CD4-positive, alpha-beta T cell treated with Interleukin-15 for 4 hours (primary cell): ENCODE measurements at places on chromosomes 1 and 21.

DNA sequence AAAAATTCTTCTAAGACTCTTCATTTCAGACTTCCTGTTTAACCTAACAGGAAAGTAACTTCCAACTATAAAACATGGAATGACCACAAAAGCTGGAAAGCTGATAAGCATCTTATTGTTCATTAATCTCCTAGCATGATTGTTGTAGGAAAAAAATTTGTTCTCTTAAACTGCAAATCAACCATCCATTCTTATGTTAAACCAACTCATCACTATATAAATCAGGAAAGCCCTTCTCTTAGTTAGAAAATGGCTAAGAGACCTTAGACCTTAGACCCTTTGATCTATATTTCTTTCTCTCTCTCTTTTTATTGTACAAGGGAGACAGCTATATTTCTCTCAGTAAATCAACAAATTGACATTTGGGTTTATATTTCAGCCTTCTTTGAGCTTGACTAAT, 101.4 kb downstream of the UBE2U start:
- DNase-seq = no peak

DNA sequence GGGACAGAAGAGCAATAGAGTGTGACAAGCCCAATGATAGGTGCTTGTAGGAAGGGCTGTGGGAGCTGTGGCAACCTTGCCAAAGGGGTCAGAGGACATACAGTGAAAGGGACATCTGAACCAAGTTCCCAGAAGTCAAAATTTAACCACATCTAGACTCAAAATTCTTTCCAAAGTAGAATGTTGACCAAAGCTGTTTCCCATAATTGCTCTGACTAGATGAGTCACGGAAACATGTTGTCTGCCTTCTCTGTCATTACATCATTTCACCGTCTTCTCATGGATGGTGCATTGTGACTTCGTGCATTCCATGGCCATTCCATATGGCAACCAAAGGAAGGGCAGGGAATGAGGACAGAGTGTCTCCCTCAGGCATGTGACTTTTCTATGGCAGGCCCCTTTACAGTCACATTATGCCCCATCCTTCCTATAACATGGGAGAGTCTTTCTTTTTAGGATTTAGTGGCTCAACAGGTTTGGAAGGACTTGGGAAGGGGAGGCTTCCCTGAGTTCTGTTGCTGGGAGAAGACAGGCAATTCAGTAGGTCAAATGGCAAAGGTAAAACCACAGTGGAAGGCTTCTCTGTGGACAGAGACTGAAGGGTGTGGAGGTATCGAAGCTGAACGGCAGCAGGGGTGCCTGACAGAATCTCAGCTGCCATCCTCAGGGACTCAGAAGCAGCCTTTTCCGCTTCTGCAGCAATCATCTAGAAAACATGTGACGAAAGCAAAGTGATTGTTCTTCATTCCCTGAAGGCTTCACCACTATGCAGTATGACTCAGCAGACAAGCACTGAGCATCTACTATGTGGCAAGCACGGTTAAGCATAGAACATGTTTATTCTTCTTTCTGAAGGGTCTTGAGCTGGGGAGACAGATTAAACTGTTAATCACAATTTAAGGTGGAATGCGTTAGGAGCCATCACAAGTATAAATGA, 24.7 kb downstream of the NPHS2 start:
- DNase-seq = no peak

DNA sequence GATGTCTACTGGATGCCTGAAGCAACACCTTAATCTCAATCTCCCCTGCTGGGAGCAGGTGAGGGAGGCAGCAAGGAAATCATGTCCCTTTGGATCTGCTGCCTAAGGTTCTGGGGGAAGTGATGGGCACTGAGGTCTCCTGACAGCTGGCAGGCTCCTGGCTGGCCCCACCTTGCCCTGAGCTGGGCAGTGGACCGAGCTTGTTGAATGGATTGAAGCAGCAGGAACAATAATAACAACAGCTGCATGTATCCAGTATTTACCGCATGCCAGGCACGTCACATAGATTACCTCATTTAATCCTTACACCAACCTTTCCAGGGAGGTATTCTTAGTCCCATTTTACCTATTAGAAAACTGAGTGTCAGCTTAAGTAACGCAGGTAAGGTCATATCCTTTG, 133.9 kb downstream of the PLXNA2 start:
- no peak for DNase-seq

DNA sequence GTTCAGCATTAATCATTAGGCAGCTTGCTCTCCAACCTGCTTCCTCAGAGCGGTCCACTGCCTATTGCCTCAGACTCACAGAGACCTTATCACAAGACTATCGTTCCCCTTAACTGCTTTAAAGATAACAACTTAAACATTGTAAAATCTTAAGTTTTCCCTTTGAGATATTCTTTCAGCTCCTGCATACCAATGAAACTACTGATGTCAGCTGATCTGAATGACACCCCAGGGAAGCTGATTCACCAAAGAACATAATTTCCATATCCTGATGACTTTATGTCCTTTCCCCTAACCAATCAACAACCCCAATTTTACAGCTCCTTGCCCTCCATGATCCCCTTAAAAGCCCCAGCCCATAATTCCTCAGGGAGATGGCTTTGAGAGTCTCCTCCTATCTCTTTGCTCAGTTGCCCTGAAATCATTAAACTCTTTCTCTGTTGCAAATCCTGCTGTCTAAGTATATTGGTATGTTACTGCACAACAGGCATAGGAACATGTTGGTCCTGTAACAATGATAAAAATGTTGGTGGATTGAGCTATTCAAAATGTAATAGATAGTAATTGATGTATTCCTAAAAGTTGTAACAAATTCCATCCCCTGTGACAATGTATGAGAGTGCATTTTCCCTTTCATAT, 621.4 kb upstream of the RGS18 start:
- no peak for DNase-seq

DNA sequence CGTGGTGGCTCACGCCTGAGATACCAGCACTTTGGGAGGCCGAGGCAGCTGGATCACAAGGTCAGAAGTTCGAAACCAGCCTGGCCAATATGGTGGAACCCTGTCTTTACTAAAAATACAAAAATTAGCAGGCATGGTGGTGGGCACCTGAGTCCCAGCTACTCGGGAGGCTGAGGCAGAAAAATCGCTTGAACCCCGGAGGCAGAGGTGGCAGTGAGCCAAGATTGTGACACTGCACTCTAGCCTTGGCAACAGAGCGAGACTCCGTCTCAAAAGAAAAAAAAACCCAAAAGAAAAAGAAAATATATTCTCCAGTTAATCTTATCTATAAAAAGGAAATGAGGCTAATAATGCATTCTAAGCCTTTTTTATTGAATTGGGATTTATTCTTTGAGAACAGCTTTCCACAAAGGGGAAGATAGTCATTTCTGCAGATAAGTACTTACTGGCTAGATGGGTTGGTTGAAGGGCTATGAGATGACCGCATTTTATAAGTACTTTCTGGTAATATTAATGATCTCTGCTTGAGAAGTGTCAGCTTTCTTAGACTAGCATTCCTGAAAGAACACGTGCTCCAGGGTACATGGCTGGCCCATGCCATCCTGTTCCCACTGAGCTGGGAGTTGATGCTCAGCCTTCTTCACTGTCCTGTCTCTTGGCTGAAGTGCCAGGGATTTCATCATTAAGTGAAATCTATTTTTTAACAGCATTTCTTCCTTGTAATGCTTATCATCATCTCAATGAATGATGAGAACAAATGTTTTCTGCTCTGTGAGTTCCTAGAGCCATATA, 57.9 kb downstream of the SASS6 start:
- DNase-seq = no peak

GRCh38 chr1:15965228-15965767, 10.6 kb downstream of the ZBTB17 start:
- DNase-seq = peak; percentile 36

DNA sequence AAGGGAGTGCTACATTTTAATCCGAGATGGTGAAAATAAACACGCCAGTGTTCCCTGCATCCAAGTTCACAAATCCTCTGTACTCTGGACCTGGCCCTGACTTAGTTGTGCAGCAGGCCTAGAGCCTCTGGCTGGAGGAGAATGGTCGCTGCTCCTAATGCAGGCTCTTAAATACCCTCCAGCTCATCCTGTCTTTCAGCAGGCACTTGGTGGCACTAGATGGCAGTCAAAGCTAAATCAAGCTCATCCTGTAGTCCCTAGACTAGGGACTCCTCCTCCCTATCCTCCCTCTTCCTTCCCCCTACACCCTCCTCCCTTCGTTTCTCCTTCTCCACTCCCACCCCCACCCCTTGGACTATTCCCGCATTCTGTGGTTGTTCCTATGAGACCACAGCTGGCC, 41.6 kb upstream of the MTR start:
- no peak for DNase-seq

GRCh38 chr1:50328552-50328951, 94.7 kb downstream of the DMRTA2 start:
- DNase-seq = no peak

- DNase-seq = no peak
Observed at GRCh38 chr1:234781241-234782065, 171.5 kb upstream of the IRF2BP2 start.

GRCh38 chr1:75074831-75075395, 59.3 kb upstream of the LHX8 start:
- DNase-seq = no peak

GRCh38 chr1:108657356-108658080, 3.4 kb downstream of the HENMT1 start:
- no peak for DNase-seq

DNA sequence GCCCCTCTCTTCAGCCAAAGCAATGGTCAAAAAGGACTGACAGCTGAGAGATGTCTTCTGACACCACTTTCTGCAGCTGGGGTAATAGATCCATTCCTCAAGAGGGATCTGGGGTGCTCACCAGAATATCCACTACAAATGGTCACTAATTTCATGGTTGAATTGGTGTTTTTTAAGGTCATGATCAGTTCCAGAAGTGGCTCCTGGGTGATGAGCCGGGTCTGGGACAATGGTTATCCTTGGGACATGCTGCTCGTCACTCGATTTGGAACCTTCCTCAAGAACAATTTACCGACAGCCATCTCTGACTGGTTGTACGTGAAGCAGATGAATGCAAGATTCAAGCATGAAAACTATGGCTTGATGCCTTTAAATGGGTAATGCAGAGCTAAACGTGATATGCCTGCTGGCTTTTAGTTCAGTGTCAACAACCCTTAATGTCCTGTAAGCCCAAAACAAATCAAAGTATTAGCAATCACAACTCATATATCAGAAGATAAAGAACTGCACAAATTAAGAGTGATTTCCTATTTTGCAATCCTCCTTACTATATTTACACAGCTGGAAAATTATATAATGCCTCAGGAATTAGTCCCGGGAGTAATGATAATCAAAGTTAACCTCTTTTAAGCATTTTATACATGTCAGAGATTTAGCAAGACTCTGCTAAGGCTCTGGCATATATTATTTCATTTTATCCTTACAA, 20.1 kb downstream of the FMO3 start:
- DNase-seq = no peak

DNA sequence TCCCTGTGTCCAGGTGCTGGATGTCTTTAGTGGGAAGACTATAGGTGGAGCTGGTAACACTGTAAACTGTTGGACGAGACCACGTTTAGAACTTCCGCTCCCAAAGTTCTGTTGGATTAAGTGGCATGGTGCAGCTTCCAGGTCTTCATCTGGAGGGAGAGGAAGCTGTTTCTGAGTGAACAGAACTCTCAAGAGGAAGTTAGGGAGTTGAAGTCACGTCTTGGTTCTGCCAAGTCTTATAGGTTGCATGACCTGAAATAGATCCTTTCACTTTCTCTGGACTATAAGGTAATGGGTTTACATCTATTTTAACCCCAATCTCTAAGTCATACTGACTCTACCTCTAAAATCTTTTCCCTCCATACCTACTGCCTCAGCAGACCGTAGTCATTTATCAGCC, 97.4 kb upstream of the TNR start:
- DNase-seq = no peak

DNA sequence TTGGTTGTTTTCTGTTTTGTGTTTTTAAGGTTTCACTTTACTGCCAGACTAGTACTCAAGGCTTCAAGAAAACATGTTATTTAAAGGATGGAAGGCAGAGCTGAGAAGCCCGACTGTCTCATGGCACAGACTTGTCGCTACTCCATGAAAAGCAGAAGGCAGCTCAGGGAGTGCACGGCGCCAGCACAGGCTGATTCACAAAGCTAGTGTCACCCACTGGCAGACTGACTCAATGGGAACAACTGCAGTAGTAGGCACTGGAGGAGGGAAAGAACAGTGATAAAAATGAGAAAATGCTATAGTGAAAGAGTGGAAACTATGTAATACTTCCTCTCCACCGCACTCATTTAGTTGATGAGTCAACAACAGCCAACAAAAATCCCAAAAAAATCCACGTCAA, 14.7 kb downstream of the HSF2BP start:
- DNase-seq = no peak

GRCh38 chr1:205192287-205192686, 19.2 kb downstream of the DSTYK start:
- no peak for DNase-seq

GRCh38 chr1:244801246-244801645, 34.2 kb upstream of the COX20 start:
- DNase-seq = peak; percentile 65

DNA sequence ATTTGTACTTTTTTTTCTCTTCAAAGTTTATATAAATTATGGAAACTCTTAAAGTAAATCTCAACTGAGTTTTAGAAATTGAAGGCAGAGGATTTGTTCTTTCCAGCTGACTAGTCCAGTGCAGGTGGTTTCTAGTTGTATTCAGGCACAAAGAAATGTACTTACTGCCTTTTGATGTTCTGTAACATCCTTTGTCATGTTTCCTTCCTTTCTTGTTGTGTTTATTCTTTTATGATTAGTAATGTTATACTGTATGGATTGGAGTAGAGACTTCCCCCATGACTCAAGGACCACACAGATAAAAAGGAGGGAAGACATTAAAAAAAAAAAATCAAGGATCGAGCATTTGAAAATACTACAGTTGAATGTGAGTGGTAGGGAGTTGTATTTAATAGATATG, 8.0 kb downstream of the HIPK1 start:
- no peak for DNase-seq

DNA sequence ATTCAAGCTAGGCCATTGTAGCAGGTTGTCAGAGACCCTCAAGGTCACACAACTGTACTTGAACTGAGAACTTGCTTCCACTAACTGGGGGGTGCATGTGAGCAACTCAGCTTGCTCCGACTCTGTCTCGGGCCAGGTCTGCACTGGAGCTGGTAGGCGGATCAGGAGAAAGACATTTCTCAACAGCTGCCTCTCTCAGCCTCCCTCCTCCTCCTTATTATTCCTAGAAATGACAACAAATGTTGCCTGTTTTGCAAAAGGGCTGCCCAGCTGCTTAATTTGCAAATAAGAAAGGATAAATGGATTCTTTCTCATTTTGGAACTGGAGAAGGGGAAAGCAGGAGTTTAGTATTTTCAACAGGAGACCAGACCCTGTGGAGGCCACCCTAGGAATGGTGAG, 140.5 kb downstream of the RHOU start:
- DNase-seq = no peak

- DNase-seq = no peak
Observed at GRCh38 chr1:236762410-236762809, 32.7 kb upstream of the MTR start.

- DNase-seq = no peak
Observed at GRCh38 chr21:28791595-28792282, 200.9 kb downstream of the LTN1 start.
